ENCODE measurements at places on chromosomes 12 and 14.

GRCh38 chr12:76674669-76675315, 89.1 kb upstream of the ZDHHC17 start:
- DNase-seq: no peak

DNA sequence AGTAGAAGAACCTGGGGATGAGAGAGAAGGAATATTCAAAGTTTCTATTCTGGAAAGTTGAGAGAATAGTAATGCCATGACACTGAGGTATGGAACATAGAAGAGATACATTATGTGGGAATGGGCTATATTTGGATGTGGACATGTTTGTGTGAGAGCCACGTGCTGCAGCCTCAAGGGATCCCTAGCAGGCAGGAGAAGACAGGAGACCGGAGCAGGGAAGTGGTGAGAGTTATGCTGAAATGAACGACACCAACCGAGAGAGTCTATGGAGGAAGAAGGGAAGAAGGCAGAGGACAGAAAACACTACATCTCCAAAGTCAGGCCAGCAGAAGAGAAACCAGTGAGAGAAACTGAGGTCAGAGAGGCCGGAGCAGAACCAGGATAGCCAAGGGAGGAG, 10.0 kb upstream of the RIPK3 start:
- no peak for DNase-seq

- no peak for DNase-seq
These were observed 27.0 kb upstream of the EEA1 start for GRCh38 chr12:92955997-92956663.

GRCh38 chr12:82099216-82099615, 259.0 kb downstream of the CCDC59 start:
- DNase-seq: no peak

GRCh38 chr14:100430571-100430970, 107.4 kb downstream of the SLC25A47 start:
- DNase-seq: no peak

GRCh38 chr12:104877103-104877705, 80.9 kb downstream of the SLC41A2 start:
- no peak for DNase-seq

DNA sequence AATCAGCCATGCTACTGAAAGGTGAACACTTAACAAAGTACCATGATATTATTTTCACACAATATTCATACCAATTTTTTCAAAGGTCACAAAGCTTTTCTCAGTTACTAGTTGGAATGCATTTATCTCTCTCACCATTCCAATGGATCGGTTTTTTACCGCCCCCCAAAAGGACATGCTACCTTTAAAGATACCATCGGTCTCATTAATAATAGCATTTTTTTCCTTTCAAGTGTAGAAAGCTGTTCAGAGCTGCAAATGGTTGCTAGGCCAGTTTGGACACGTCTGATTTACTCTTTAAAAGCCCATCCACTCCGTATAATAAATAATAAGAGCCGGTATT, 34.9 kb upstream of the STON2 start:
- DNase-seq: no peak

DNA sequence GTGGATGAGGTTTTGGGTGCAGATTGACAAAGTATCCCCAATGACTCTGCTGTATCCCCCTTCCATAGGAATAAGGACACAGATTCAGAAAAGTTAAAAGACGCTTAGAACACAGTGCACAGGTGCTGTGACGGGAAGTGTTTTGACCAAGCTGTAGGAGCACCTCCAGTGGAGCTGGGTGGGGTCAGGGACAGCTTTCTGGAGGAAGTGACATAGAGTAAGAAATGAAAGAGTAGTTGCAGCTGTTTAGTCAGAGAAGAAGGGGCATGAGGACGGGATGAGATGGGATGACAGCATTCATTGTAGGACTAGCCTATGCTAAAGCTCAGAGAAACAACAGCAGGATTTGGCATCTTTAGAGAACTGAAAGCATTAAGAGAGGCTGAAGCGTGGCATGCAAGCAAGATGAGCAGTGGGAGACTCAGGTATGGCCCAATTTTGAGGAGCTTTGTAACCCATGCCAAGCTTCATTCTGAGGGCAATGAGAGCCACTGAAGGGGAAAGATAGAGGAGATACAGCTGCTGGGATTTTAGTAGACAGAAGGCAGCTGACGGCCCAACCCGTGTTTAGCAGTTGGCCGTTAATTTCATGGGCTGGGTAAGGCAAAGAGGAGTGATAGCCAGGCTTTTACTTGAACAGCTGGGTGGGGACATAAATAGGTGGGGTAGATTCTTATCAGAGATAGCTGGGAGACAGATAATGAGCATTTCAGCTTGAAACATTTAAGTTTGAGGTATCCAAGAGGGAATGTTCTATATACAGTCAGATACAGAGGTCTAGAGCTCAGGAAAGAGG, 131.8 kb upstream of the KRAS start:
- no peak for DNase-seq

All from activated CD4-positive, alpha-beta T cell treated with anti-CD3 and anti-CD28 coated beads for 1 hour (primary cell).